ENCODE measurements at places on chromosomes 13 and 19.

- DNase-seq: no peak
Observed at GRCh38 chr19:17348700-17349099, 11.3 kb downstream of the GTPBP3 start.

GRCh38 chr13:113989585-113990300 lies 15.9 kb upstream of the C13orf46 start:
- DNase-seq: no peak

DNA sequence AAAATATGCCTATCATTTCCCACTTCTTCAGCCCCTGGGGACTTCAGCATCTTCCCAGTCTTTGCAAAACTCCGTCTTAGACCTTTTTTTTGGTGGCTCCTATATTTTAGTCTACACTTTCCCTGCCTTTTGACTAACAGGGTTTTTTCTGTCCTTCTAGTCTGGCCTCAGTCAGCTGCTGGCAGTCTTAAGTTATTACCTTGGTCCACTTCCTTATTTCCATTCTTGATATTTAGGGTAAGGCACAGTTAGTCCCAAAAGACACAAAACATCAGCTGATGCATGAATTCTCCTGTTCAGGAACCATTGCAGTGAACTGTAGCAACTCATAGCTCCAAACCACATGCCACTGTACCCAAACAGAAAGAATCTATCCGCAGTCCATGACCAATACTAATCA lies 234.6 kb upstream of the RFC3 start:
- DNase-seq: no peak

- DNase-seq: no peak
Observed at GRCh38 chr19:34365463-34366401, 736 bp downstream of the GPI start.

DNA sequence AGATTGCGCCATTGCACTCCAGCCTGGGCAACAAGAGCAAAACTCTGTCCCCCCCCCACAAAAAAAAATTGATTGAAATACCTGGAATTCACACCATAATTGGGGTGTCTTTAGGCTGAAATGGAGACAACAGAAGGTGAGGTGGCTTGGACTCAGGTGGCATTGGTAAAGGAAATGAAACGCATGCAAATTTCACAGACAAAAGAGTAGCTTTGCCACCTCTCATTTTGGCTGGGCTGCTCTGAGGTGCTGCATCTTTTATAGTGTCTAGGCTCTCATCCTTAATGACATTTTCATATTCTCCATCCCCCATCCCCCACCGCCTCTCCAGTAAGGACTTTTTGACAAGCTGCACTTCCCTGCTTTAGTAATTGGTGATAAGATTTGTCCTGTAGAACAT lies 6.9 kb downstream of the UBE2L5 start:
- no peak for DNase-seq

GRCh38 chr13:113859311-113860050 lies 4.4 kb downstream of the GAS6 start:
- DNase-seq: no peak

DNA sequence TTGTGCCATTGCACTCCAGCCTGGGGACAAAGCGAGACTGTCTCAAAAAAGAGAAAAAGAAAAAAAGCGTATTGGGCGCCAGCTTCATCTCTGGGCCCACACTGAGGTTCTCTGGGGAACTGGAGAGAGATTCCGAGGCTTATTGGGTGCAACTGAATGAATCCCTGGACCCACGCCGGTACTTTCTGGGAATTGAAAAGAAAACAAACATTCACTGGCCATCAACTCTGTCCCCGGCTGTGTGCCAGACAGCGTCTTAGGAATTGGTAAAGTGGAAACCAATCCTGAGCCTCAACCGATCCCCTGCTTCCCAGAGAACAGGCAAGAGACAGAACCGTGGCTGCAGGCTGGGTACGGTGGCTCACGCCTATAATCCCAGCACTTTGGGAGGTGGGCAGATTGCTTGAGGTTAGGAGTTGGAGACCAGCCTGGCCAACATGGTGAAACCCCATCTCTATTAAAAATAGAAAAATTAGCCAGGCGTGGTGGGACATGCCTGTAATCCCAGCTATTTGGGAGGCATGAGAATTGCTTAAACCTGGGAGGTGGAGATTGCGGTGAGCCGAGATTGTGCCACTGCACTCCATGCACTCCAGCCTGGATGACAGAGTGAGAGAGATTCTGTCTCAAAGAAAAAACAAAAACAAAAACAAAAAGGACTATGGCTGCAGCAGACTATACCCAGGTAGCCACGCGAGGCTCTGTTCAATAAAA lies 8.6 kb downstream of the ANO8 start:
- no peak for DNase-seq

DNA sequence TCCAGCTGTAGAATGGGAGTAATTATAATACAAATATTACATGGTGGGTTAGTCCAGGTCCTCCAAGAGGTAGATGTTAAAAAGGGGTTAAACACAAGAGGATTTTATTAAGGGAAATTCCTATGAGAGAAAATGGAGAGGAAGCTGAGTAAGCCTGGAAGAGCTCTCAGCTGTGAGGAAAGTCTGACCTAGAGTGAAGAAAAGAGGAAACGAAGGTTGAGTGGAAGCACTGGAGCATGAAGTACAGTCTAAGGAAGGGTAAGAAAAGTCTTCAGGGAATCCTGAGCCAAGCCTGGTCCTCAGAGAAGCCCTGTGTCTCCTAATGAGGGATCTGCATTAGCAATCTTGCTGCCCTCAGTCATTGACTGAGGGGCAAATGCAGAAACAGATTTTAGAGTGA lies 506.2 kb downstream of the GPC5 start:
- no peak for DNase-seq

- no peak for DNase-seq
Observed at GRCh38 chr13:110696776-110697175, 9.1 kb downstream of the CARS2 start.

DNA sequence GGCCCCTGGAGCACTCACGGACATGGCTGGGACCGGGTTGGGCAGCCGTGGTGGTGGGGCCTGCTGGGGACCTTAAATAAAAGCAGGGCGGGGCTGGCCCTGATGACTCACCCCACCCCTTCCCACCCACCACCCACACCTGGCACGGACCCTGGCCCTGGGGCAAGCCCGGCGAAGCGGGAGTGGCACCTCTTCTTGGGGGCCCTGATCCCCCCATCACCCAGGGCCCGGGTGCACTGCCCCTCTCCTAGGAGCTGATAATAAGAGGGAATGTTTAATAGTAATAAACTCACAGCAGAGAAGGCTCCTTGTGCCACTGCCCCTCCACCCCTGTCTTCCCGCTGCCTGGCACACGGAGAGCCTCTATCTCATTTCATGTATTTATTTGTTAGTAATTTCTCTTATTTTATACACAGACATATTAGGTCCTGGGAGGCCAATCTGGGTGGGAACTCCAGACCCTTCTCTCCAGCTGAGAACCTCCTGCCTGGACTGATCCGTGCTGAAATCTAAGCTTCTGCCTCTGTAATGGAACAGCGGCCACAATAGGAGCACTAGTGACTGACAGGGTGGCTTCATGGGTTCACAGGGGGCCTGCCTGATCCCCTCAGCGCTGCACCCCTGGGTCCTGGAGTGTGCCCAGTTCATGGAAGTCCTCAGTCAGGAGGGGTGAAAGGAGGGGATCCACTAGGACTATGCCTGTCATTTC lies at the start of gene LGALS7:
TSS of gene LGALS7 (minus strand) at position 49 of the 709 bp plus-strand sequence. CDS start at position 24, 25 bp downstream.
- no peak for DNase-seq
